ENCODE measurements at places on chromosomes 13 and 19.

DNA sequence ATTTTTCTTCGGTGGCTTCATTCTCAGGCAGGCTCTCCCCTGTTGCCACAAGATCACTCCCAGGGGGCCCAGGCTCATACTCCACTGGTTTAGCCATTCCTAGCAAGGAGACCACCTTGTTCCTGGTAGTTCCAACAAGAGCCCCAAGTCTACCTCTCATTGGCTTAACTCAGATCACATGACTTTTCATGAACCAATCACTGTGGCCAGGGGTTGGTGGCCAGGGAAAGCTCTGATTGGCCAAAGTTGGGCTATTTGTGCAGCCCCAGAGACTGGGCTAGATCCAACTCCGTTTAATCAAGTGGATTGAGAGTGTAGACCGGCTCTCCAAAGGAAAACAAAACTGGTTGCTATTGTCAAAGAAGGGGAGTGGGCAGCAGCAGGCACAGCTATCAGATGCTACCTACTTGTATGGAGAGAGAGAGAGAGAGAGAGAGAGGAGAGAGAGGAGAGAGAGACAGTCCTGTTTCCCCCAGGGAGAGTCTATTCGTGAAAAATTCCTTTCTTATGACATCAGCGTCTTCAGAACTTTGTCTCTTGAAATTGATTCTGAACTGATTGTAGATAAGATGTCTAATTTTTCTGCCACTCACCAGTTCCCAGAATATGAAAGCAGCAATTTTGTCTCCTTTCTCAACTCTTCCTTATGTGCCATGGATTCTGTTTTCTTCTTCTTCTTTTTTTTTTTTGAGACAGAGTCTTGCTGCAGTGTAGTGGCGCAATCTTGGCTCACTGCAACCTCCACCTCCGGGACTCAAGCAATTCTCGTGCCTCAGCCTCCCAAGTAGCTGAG, 5.9 kb downstream of the CEACAM19 start:
- DNase-seq = no peak

GRCh38 chr19:13864667-13865570, 12.0 kb upstream of the NANOS3 start:
- no peak for DNase-seq

DNA sequence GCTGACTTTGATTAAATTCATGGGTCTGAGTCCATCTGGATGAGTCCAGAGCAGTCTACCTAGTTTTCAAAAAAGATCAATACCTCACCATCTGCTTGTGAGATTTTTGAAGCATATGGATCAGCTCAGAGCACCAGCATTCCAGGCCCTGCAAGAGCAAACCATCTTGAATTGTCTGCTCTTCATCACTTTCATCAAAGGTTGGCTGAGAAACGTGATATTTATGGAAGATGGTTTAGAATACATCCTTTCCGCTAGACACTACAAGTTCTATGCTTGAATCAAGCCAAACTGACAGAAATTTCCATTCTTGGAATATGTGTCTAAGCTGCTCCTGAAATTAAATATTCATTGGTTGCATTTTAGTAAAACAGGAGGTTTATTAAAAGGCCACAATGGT, 190.3 kb downstream of the KCNRG start:
- DNase-seq = no peak

DNA sequence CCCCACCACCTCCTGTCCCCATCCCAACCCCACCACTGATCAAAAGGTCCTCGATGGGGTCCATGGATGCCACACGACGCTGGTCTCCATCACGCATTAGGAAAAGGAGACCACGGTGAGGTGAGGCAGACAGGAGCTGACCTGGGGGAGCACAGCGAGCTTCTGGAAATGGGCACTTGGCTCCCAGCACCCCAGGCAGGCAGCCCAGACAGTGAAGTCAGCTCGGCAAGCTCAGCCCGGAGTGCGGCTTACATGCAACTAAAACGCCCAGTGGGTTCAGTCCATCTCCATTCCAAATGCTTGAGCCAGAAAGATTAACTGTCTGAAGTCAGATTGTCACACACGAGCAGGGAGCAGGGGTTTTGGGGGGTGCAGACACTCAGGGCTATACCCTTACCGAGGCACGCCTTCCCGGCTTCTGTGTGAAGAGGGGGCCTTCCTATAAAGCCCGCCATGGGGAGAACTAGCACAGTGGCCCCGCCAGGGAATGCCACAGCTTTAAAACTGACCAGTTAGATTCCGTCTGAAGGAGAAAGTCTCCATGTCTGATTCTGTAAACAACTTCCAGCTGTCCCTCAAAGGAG, 79.4 kb downstream of the SPACA7 start:
- no peak for DNase-seq

DNA sequence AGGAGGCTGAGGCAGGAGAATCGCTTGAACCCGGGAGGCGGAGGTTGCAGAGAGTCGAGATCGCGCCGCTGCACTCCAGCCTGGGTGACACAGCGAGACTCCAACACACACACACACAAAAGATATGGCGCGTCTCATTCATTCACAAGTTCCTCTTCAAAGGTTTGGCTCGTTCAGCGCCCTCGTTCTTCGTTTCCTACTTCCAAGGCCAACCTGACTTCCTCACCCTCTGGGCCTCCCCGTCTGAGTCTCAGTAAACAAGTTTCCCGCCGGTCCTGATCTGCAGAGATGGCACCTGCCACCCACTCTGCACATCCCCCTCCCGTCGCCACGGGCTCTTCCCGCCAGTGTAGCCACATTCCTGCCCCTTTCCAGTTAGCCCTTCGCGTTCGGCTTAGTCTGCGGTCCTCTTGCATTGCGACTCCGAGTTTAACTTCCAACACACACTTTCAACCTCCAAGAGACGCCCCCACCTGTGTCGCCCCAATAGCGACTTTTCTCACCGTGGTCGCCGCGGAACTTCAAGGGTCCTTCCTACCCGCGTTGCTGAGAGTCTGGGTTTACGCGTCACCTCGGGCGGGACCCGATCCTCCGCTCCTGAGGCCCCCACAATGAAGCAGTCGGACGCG, 1.3 kb upstream of the BSG start:
- no peak for DNase-seq

GRCh38 chr19:15419413-15420025, 731 bp upstream of the AKAP8L start:
- DNase-seq = no peak

- no peak for DNase-seq
These were observed 207.6 kb downstream of the DNAJC15 start for GRCh38 chr13:43230989-43231388.

DNA sequence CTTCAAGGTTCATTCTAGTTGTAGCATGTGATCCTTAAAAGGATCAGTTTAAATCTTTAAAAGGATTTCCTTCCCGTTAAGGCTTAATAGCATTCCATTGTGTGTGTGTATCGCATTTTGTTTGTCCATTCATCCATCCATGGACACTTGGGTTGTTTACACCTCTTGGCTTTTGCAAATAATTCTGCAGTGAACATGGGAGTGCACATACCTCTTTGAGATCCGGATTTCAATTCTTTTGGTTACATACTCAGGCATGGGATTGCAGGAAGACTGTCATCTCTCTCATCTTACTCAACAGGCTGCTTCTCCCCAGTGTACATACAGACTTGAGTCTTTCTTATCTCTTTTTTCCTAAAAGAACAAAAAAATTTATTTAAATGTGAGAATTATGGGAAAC, 1.2 kb downstream of the RNF113B start:
- no peak for DNase-seq

GRCh38 chr13:71513411-71514033, 353.5 kb downstream of the DACH1 start:
- no peak for DNase-seq

DNA sequence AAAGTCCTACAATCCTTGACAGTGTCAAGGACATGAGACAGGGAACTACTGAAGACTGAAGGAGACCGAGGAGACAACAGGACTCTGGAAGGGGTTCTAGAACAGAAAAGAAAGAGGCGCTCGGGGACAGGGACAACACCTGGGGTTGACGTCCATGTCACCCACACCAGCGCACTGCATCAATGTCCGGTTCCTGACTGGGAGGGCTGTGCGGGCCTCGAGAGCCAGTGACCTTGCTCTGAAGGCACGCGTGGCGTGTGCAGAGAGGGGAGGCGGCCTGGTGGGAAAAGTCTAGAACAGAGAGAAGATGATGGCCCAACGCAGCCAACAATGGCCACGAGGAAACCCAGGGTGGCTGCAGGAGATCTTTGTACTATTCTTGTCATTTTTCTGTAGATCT, 5.7 kb downstream of the CARS2 start:
- DNase-seq = no peak

DNA sequence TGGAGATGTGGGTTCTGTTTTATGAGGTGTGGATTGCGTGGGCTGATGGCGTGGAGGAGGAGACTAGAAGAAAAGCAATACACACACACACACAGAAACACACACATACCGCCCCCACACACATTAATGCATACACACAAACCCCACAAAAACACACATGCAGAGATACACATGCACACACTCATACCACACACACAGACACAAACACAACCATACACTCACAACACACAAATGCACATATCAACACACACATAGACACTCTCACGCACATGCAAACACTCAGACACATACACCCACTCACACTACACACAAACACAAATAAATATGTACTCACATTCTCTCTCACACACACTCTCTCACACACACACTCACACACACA, 75.7 kb upstream of the UBL3 start:
- DNase-seq = no peak
